ENCODE measurements at places on chromosomes 7 and 10.
A peak's percentile ranks its signal among the peaks of the same experiment; 100 is the strongest.

DNA sequence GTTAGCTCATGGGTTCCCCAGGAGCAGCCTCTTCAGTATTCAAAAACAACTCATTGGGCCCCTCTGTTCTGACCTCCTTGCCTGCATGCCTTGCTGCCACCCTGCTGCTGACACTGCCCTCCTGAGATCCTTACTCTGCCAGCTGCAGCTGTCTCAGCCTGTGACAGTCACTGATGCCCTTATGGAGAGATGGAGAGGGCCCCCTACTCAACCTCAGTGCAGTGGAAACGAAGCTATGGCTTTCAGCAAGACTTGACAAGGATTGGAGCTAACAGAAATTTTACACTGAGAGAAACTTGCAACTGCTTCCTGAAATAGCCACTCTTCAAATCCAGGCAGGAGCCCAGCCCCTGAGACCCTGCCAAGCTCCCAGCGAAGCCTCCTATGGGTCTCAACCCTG is 678.3 kb upstream of the C7orf33 start:
- DNase-seq, result no peak

GRCh38 chr10:78476156-78476555 is 442.5 kb downstream of the RPS24 start:
- DNase-seq, result no peak

DNA sequence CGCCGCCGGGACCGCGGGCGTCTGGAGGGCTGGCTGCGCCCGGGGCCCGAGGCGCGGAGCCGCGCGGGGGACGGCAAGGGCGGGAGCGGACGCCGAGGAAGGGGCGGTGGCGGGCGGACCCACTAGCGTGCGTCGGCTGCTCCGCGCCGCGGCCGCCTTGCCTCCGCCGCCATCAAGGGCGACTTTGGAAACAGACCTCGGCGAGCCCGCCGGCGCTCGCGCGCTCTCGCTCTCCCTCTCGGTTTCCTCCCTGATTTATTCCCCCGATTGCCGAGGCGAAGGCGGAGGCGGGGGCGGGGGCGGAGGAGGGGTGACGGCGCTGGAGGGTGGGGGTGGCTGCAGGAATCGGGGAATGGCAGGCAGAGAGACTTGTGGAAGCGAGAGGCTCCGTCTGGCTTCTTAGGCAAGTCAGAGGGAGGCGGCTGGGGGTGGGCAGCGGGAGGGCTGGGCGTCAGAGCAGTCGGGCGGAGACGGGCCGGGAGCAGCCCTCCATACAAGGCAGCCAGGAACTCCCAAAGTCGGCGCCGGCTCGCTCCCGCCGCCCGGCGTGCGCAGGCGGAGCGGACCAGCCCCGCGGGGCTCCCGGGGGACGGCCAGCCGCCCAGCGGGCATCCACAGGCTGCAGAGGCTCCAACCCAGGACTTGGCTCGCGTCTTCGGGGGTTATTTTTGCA is at the start of gene CACNA2D1:
Gene CACNA2D1, minus strand, starts transcription at position 231 of the 673 bp plus-strand sequence.
- DNase-seq, result peak; percentile 49

GRCh38 chr10:113929522-113929921 is 75.1 kb downstream of the NHLRC2 start:
- no peak for DNase-seq

GRCh38 chr7:8134089-8134733 is 127.8 kb downstream of the ICA1 start:
- DNase-seq, result peak; percentile 48

DNA sequence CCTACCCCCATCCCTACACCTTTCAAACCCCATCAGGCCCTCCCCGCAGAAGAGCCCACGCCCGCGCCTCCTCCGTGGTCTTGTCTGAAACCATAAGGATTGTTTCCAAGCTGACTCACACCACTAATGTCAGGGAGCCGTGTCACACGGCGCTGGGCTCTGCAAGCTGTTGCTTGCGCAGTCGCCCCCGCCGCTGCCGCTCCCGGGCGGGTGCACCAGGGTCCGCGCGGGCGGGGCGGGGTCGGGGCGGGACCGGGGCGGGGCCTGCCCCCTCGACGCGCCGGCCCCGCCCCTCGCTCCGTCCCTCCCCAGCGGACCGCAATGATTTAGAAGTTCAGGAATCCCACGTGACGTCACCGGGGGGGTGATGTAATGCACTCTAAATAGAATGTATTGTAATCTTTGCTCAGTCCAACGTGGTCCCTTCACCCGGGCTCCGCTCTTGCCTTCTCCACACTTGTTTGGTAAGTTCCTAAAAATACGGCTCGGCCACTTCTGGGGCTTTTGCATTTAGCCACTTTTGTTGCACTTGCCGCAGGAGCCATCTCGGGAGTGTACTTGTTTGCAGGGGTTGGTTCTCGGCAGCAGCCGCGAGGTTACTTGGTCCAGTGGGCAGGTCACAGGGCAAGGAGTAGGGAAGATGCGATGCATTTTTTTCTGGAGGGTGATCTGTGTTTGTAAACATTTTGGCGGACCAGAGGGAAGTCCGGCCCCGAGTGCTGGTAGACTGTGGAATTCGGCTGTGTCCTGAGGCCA is 3.2 kb upstream of the CREB5 start:
- DNase-seq, result peak; percentile 95

DNA sequence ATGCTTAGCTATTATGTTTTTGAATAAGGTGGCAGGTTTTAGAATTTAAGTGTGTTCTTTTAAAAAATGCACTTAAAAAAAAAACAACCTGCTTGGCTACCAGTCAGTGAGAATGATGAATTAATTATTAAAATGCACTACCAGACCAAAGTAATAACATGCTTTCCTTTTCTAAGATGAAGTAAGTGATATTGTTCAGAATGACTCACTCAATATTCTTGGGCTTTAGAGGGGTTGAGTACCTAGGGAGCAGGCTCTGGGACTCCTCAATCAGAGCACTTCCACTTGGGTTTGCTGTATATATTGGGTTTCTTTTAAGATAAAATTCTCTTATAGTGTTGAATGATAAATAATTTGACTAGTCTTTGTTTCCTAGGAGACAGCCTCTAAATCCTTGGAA is 8.6 kb downstream of the STAM start:
- no peak for DNase-seq

- no peak for DNase-seq
Measured at GRCh38 chr10:57786850-57787750, 480.6 kb downstream of the IPMK start.

- no peak for DNase-seq
Measured at GRCh38 chr10:4671451-4672145, 154.4 kb upstream of the AKR1E2 start.

DNA sequence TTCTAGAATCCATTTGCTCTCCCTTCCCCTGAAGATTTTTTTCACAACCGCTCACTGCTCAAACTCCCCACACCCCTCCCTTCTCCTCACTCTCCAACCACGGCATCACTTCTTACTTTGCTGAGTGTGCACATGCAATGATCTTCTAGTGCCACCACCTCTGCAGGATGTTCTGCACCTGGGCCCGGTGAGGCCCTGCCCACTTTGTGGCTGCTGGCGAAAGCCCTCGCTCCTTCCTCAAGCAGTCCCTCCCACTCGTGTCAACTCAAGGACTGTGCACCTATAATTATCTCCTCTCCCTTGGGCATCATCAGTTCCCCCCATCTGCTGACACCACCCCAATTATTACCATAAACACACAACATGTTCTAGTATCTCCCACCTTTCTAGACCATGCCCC is 91.0 kb upstream of the LANCL2 start:
- peak; percentile 12 for DNase-seq

DNA sequence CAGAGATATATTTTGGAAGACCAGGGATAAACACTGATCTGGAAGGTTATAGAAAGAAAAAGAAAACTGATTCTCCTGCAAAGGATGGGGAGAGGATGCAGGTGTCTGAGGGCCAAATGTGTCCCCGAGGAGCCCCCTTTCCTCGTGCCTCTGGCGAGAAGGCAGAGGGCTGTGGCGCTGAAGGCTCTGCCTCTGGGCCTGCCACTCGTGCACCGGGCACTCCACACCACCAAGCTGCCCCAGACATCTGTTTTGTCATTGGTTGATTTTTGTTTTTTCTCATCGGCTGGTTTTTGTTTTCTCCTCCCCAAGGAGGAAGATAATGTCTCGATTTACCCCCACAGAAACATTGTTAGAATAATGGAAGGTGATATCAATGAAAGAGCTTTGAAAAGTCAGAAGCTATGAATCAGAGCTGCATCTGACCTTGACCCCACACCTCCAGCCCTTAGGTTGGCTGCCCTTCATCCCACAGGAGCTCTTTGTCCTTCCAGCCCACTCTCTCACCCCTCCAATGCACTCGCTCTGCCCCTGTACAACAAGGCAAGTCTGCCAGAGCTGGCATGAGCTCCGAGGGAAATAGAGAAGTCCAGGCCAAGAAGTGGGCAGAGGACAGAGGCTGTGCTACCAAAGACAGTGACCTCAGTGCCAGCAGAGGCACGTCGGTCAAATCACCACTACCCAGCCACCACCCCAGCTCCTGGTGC is 124.8 kb downstream of the TCERG1L start:
- DNase-seq, result no peak

DNA sequence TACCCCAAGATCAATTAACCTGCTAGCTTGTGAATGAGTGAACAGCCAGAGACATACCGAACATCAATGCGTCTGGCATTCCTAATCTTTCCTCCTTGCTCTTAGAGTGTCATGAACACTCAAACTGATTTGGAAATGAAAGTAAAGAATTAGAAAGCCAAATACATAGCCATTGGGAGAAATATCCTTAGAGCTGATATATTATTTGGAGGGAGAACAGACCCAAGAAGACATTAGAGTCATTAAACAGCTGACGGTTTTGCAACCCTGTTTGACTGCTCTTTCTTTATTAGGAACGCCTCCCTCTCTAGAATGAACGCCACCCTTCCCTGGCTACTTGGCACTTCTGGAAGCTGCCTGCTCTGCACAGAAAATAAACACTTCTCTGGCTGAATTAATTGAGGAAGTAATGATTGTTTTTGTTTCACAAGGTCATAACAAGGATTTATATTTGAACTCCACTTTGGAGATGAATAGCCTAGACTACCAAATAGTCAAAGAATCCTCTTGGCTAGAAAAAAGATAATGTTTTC is 42.8 kb downstream of the CTTNBP2 start:
- DNase-seq, result no peak

- DNase-seq, result no peak
Measured at GRCh38 chr10:85604884-85605283, 761.7 kb downstream of the GRID1 start.

DNA sequence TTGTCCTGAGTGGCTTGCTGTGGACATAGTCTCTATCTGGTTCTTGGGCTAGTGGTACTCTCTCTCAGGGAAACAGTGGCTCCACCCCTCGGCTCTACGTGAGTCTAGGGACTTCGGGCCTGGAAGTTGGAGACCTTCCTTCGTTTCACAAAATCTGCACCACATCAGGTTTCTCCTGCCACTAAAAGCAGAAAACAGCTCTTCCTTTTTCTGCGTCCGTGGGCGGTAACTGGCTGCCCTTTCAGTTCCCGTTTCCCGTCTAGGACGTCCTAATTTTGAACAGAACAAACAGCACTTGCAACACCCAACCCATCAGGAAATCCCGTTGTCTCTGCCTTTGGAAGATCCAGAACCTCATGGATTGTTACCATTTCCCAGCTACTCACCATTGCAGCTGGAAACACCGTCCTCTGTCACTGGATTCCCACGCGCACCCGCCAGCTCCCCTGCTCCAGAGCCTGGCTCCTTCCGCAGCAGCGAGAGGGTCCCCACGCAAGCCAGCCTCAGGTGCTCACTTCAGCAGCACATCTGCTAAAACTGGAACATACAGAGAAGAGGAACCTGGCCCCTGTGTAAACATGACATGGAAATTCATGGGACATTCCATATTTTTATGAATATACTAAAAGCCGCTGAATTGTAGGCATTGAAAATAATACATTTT is 311.4 kb upstream of the AKR1E2 start:
- peak; percentile 59 for DNase-seq

GRCh38 chr7:100632951-100633717 is 8.2 kb downstream of the TFR2 start:
- DNase-seq, result peak; percentile 78

DNA sequence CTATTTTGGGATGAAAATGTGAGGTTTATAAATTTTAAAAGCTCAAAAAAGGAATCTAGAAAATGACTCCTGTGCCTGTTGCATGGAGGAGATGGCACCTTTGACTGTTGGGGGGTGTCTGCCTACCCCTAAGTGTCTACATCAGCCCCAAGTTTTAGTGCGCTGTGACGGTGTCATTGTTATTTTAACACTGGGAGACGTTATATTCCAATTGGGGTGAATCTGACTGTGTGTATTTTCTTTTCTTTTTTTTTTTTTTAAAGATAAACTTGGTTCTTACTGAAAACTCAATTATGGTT is 517 bp downstream of the SRGN start:
- DNase-seq, result no peak

GRCh38 chr7:4818000-4818794 is 42.8 kb downstream of the AP5Z1 start:
- no peak for DNase-seq

DNA sequence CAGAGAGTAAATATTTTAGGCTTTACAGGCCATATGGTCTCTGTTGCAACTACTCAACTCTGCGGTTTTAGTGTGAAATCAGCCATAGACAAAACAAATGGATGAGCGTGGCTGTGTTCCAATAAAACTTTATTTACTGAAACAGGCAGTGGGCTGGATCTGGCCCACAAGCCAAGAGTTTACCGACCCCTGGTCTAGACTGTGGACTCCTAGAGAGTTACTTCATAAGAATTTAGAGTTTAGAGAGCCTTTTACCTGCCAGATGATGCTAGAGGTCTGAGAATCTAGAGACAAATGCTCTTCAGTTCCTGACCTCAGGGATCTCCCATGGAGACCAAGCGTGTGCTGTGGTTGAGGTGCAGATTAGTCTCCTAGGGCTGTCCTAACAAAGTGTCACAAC is 174.8 kb downstream of the PTEN start:
- no peak for DNase-seq

GRCh38 chr10:132698211-132698751 is 87.7 kb downstream of the NKX6-2 start:
- DNase-seq, result no peak

DNA sequence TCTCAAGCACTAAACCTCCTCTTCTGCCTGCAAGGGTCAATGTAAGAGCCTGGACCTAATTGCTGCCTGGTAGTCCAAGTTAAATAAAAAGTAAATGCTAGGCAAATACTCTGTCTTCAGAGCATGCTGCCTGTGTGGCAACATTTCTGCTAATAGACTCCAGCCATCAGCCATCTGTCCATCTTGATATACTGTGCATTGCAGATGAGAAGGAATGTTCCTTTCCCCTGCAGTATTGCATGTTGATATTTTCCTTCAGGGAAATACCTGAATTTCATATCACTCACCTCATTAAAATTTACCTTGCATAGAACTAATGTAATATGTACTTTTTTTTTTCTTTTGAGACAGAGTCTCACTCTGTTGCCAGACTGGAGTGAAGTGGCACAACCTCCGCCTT is 87.9 kb downstream of the SLC16A9 start:
- DNase-seq, result no peak
